ENCODE measurements at places on chromosomes 13 and 19.

DNA sequence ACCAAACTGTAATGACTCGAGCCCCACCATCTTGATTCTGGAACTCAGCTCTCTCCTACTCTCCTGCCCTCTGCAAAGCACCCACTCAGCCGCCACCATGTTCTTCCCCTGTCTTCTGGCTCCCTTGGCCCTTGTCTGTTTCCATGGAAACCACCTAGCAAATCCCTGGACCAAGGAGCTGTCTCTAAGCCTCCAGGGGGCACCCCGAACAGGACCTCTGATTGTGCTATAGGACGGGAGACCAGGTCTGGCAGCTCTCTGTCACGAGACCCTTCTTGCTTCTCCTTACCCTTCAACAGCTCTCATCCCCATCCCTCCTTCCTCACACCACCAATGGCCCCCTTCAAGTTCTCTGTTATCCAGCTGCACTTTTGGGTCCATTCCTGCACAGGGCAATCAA lies 277.7 kb upstream of the ZNF507 start:
- DNase-seq = peak; percentile 10

- no peak for DNase-seq
Observed at GRCh38 chr13:109074436-109074835, 445.0 kb downstream of the MYO16 start.

DNA sequence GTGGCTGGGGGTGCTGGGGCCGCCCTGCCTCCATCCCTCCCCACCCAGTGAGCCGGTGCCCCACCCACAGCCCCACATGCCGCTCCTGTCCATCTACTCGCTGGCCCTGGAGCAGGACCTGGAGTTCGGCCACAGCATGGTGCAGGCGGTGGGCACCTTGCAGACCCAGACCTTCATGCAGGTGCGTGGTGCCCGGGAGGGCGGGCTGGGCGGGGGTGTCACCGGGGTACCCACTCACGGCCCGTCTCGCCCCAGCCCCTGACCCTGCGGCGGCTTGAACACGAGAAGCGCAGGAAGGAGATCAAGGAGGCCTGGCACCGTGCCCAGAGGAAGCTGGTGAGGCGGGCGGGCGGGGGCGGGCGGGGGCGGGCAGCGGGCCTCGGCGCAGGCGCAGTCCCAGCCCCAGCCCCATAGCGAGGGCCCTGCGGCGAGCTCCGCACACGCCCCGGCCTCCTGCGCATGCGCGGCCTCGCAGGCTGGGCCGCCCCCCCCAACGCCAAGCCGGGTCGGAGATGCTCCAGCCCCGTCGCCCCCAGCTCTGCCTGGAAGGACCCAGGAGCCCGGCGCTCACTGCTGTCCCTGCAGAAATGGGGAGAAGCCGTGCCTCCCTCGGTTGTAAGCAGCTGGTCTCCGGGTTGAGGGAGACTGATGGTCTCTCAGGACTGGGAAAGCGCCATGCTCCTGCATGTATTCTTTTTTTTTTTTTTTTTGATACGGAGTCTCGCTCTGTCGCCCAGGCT lies 7.7 kb downstream of the ARHGAP45 start:
- DNase-seq = peak; percentile 70

- DNase-seq = no peak
Observed at GRCh38 chr19:38705197-38706019, 38.9 kb downstream of the CAPN12 start.

DNA sequence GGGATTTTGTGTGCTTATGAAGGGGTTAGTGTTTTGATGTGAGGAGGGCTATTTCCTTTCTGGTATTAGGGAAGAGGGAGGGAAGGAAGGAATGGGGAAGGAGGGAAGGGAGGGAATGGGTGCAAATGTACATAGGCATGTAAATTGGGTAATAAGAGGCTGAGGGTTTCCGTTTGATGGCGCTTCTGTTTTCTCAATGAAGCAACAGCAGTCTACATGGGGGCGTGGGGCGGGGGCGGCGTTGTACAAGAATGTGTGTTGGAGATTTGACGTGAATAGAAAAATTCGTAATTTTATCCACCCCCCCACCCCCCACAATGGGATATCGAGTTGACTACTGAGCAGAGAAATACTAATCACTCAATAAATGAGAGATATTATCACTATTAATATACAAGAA lies 52.5 kb downstream of the PDS5B start:
- DNase-seq = no peak

GRCh38 chr13:28442839-28443238 lies 52.1 kb downstream of the FLT1 start:
- DNase-seq = no peak

- no peak for DNase-seq
Observed at GRCh38 chr19:19304186-19304965, 15.9 kb downstream of the SUGP1 start.

DNA sequence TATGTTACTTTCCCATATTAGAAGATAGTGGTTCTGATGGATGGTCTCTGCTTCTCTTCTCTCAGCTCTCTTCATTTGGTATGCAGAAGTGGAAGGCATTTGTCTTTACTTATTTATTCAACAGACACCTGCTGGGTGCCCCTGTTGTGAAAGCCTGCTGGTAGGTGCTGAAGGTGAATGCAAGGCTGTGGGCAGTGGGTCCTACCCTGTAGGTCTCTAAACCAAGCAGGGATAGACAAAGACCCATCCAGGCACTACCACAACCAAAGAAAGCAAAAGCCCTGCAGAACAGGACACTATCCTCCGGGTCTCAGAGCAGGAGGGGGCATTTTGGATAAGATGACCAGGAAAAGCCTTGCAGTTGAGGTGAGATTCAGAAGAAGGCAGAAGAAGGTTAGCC lies 106.1 kb downstream of the STARD13 start:
- no peak for DNase-seq

GRCh38 chr13:103358255-103358932 lies 292.2 kb upstream of the SLC10A2 start:
- DNase-seq = no peak

GRCh38 chr19:57954996-57955395 lies 7.5 kb upstream of the ZNF256 start:
- no peak for DNase-seq

- no peak for DNase-seq
Observed at GRCh38 chr13:98508280-98508679, 68.6 kb downstream of the STK24 start.

- DNase-seq = no peak
Observed at GRCh38 chr13:111902726-111903125, 164.2 kb upstream of the SOX1 start.

- DNase-seq = no peak
Observed at GRCh38 chr13:56986121-56986520, 154.6 kb upstream of the PRR20A start.

GRCh38 chr13:50580684-50581305 lies 262.7 kb downstream of the DLEU7 start:
- DNase-seq = no peak

DNA sequence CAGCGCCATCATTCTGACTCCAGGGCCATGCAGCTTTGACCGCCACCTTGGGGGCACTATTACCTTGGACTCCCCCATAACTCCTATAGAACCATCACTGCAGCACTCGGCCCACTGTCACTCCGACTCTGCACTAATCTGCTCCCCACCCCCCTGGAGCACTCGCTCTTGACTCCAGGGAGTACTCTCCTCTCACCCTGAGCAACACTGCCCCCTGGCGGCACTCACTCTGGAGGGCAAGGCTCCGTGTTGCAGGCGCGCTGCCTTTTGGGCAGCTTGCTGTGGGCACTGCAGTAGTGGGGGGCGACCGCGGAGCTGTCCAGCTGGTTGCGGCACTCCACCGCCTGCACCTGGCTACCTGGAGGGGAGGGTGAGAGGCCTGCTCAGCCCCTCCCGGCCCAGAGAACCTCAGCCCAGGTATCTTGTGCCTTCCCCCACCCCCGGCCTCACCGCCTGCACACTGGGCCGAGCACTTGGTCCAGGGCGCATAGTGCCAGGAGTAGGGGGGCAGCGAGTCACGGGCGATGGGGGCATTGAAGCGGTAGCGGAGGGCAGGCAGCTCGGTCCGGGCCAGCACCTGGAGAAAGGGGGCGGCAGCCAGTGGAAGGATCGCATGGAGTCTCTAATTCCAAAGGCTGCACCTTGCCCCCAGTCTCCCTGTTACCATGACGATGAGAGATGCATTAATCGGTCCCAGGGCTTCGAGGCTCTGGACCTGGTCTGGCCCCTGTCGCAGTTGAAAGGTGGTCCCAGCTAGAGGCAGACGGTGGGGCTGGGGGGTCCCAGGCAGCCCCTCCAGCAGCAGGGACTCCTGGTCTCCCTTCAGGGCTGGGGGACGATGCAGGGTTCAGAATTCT lies 8.9 kb upstream of the MYO1F start:
- DNase-seq = no peak

GRCh38 chr13:87779426-87779825 lies 108.3 kb downstream of the SLITRK5 start:
- DNase-seq = no peak

- DNase-seq = no peak
Observed at GRCh38 chr19:47002106-47002766, 17.4 kb upstream of the NPAS1 start.

- DNase-seq = no peak
Observed at GRCh38 chr13:99809926-99810325, 161.6 kb downstream of the ZIC5 start.

- peak; percentile 23 for DNase-seq
Observed at GRCh38 chr19:31351056-31351854, 2.0 kb upstream of the TSHZ3 start.

GRCh38 chr19:5536337-5536894 lies 31.3 kb downstream of the TINCR start:
- peak; percentile 38 for DNase-seq

DNA sequence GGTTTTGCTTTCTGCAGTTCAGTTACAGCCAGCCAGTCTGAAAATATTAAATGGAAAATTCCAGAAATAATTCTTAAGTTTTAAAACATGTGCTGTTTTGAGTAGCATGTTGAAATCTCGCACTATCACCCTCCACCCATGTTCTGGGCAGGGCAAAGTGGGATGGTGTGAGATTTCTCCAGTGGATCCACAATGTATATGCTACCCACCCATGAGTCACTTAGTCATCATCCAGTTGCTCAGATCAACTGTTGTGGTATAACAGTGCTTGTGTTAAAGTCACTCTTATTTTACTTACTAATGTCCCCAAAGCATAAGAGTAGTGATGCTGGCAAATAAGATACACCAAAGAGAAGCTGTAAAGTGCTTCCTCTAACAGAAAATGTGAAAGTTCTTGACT lies 56.4 kb downstream of the CYSLTR2 start:
- no peak for DNase-seq

DNA sequence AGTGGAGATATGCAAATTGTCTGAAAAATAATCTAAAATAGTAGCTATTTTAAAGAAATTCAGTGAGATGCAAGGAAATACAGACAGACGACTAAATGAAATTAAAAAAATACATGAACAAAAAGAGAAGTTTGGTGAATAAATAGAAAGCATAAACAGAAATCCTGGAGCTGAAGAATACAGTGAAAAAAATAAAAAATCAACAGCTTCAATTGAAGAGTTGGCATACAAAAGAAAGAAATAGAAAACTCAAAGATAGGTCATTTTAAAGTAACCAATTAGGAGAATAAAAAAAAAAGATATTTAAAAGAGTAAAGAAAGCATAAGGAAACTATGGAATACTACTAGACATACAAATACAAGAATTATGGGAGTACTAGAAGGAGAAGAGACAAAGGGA lies 2191.5 kb upstream of the PCDH20 start:
- DNase-seq = no peak

GRCh38 chr19:10936661-10937084 lies 8.1 kb downstream of the TIMM29 start:
- peak; percentile 86 for DNase-seq

DNA sequence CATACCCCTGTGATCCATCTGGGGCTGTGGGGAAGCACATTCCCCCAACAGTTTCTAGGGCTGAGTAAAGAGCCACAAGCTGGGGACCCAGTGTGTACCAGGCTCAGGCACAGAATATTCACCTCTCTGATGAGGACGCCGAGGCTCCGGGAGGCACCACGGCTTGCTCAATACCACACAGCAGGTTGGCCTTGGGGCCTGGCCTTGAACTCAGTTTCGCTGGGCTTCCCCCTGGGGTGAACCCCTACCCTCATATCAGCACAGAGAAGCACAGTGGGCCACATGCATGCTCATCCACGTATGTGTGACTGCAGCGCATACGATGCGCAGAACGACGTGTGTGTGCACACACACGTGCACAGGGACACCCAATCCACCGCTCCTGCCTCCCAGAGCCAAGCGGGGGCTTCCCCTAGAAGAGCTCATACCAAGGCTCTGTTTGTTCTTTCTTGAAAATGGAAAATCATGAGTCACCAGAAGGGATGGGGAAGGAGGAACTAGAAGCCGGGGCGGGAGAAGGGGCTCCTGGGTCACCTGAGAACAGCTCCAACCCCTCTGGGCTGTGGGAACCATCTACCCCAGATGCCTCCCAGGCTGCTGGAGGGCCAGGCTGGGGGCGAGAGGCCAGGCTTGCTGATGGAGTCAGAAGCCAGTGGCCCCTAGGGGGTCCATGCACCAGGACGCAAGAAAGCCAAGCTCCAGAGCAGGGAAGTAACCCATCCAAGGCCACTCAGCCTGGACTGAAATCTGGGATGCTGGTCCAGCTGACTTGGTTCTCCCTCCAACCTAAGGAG lies 4.9 kb upstream of the PDE4C start:
- no peak for DNase-seq

DNA sequence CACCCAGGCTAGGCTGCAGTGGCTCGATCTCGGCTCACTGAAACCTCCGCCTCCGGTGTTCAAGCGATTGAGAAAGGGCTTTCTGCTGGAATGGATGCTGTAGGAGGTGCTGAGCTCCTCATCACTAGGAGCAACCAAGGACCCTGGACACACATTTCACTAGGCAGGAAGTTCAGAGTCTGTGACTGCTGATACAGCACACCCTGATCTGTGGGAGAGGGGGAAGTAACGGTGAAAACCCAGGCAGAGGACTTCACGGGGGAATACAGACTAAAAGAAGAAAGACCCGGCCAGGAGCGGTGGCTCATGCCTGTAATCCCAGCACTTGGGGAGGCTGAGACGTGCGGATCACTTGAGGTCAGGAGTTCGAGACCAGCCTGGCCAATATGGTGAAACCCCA lies 11.9 kb upstream of the NOTCH3 start:
- no peak for DNase-seq

GRCh38 chr19:7637374-7638256 lies 705 bp downstream of the STXBP2 start:
- no peak for DNase-seq

- DNase-seq = no peak
Observed at GRCh38 chr13:53020764-53021335, 7.8 kb upstream of the OLFM4 start.

- no peak for DNase-seq
Observed at GRCh38 chr19:54133957-54134590, 3.5 kb upstream of the CNOT3 start.

DNA sequence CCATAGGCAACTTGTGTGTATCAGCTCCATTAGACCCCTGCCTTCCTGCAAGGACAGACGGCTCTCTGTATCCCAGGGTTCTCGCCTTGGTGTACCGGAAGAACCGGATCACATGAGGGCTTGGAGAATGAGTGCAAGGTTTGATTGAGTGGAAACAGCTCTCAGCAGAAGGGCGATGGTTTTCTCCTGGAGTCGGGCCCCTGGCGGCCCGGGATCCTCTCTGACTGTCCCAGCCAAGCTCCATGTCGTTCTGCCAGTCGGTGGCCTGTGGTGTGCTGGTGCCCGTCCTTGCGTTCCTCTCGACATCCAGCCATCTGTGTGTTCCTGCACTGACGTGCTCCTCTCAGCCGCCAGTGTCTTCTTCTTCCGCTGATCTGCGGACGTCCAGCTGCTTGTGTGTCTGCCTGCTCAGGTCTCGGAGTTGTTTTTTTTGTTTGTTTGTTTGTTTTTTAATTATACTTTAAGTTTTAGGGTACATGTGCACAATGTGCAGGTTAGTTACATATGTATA lies 16.1 kb downstream of the LILRB1 start:
- DNase-seq = no peak
